ENCODE measurements at places on chromosomes 12 and 14.
A peak's percentile ranks its signal among the peaks of the same experiment; 100 is the strongest.

- peak; percentile 29 for DNase-seq
These were observed 2.6 kb upstream of the P3H3 start for GRCh38 chr12:6825398-6826124.

GRCh38 chr14:55782166-55782565 is 202.2 kb downstream of the KTN1 start:
- no peak for DNase-seq

- DNase-seq = no peak
These were observed 20.4 kb upstream of the LRTM2 start for GRCh38 chr12:1799882-1800400.

- DNase-seq = no peak
These were observed 41.9 kb upstream of the INF2 start for GRCh38 chr14:104647467-104648043.

DNA sequence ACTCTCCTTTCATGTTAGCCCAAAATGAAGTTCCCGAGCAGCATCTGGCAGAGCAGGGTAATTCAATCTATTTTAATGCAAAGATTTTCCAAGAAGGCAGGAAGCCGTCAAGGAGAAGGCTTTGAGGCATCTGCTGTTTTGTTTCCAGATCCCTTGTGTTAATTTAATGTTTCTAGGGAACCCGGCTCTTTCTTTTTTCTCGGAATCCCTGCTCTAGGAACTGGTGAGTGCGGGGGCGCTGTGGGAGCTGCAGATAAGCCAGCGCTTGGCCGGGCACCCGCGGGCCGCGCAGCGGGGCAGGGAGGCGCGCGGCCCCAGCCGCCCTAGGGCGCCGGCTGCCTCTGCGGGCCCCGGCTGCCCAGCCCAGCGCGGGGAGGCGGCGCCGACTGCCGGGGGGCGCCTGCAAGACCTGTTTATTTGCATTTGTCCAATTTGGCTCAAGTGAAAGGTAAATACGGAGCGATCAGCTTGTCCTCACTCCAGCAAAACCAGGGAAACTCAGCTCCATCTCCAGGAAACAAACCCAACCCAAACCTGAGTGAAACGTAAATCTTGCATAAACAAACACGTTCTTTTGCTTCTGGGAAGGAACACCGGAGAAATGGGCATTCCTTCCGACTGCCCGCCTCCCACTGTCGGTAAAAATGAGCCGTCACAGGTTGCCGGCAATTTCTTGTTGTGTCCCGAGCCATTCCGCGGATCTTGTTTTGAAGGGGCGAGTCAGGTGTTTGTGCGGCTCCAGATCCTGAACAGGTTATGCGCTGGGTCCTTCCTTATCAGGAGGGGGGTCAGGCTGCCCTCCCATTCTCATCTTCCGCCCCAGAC is 65.1 kb downstream of the CRADD start:
- no peak for DNase-seq

- no peak for DNase-seq
These were observed 4.4 kb upstream of the ZNF839 start for GRCh38 chr14:102315121-102315520.

DNA sequence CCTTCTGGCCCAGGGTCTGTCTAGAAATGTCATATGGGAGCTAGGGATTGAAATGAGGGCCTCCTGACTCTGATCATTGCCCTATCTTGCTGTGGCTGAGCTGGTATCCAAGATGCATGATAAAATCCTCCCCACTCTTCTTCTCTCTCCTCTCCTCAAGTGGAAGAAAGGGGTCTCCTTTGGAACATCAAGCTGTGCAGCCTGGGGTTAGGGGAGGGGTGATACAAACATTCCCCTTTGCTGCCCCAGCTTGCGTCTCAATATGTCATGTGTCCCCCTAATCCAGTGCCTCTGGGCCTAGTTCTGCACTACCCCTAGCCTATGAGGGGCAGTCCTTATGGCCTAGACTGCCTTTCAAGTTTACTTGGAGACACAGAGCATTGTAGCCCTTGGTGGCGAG is 8.5 kb downstream of the RDH16 start:
- DNase-seq = no peak

DNA sequence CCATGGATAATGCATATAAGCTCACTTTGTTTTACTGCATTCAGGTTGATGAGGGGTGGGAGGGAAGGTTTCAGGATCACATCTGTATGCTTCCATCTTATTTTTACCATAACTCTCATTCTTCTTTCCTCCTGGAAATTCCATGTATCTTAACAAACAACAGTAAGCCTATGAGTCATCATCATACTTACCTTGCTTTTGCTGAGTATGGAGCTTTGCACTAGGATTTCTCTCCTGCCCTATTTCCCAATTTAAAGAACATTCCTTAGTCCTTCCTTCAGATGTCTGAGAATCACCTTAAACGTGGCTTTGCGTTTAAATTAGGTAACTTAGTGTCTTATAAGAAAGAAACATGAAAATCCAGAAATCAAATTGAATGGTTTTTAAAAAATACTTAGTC is 1.6 kb upstream of the CLEC14A start:
- DNase-seq = no peak

DNA sequence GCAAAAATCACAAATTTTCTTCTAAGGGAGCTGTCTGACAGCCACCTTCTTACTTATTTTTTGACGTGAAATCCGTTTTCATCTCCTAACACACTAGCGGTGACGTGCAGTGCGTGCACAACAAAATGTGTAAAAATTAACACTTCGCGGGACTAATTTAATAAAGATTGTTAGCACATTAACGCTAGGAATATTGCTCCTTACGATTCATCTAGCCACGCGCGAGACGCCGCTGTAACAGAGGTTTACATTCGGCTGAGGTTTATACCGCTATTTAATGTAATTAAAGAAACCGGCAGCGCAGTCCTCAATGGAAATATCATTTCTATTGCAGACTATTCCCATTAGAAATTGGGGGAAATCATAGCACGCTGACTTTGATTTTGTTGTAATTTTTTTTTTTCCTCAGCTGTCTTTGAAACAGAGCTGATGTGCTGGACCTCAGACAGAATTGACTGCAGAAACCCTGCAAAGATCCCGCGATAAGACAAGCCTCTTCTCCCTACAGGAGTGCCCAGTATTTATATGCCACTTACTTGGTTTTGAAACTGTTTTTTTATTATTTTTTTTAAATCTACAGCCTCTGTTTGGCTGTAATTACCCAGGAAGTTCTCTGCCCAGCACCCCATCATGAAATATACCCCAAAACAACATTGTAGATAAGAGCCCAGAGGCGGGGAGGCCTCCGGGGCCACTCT is 31.2 kb downstream of the BCL11B start:
- DNase-seq = no peak

- DNase-seq = no peak
These were observed 61.1 kb downstream of the WDR20 start for GRCh38 chr14:102200690-102201352.

DNA sequence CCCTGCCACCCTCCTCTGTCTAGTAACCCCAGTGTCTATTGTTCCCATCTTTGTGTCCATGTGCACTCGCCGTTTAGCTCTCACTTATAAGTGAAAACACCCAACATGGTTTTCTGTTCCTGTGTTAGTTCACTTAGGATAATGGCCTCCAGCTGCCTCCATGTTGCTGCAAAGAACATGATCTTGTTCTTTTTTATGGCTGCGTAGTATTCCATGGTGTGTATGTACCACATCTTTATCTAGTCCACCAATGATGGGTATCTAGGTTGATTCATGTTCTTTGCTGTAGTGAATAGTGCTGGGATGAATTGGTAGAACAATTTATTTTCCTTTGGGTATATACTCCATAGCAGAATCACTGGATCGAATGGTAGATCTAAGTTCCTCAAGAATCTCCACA is 51.0 kb upstream of the RFLNA start:
- DNase-seq = no peak

DNA sequence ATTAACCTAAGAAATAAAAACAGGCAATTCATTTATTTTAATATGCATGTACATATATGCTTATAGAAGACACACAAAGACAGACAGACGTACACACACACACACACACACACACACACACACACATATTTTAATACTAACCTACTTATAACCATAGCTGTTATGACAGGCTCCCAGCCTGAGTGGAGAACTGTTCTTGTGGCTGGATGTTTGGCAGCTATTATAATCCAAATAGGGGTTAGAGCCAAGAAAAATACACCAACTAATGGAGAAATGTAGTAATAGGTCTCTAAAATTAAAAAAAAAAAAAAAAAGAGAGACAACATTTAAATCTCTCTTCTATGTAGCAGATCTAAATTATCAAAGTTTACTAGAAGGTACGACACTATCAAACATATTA is 91.8 kb downstream of the SLC41A2 start:
- DNase-seq = no peak

DNA sequence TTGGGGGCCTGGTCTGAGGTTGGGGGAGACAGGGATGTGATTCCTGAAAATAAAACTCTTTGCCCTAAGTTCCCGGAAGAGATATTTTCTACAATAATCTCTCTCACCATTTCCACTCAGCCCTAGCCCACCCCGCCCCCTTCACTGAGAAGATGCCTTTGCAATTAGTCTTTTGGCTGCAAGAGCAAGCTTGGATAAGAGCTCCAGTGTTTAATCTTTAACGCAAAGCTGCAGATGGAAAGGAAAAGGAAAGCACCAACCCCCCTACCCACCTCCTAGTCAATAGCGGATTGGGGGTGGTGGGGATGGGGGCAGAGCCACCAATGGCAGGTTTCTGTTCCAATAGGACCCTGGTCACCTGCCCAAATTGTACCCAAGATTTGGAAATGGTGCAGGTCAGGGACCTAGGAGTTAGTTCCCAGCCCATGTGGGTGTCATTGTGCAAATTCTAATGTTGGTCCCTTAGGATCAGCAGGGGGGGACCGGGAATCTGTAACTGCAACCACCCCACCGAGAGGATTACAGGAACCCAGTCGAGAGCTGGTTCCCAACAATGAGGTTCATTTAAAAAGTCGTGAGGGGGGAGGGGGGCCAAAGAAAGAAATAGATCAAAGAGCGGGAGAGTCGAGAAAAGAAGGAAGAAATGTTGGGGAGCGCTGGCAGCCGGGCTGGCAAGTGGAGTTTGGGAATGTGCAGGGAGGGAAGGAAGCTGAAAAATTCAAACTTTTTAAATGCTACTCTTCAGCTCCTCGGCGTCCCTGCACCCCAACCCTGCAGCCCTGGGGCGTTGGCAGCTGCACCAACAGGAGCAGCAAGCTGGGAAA is 1.6 kb downstream of the ZFP36L1 start:
- DNase-seq = no peak

GRCh38 chr12:11805680-11806079 is 156.2 kb downstream of the ETV6 start:
- no peak for DNase-seq

GRCh38 chr12:12902036-12902435 is 10.7 kb downstream of the GPRC5A start:
- DNase-seq = no peak

DNA sequence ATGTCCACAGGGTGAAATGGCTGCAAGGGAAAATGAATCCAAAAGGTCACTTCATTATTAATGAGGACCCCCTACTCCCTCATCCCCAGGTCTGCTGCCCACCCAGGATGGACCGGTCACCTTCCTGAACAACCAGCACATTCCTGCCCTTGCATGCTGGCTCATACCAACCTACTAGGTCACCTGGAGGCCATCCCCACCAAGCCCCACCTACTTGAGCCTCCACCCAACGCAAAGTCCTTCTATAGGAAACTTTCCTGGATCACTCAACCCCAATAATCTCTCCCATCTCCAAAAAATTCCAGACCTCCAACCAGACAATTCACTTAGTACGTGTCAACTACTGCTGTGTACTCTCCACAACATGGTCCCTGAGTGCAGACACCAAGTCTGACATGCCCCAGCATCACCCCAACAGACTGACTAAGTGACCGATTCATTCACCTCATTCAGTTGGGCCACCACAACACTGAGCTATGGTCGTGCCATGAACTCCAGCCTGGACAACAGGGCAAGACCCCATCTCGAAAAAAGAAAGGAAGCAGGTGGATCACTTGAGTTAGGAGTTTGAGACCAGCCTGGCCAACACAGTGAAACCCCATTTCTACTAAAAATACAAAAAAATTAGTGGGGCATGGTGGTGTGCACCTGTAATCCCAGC is 18.1 kb downstream of the CLMN start:
- DNase-seq = no peak

DNA sequence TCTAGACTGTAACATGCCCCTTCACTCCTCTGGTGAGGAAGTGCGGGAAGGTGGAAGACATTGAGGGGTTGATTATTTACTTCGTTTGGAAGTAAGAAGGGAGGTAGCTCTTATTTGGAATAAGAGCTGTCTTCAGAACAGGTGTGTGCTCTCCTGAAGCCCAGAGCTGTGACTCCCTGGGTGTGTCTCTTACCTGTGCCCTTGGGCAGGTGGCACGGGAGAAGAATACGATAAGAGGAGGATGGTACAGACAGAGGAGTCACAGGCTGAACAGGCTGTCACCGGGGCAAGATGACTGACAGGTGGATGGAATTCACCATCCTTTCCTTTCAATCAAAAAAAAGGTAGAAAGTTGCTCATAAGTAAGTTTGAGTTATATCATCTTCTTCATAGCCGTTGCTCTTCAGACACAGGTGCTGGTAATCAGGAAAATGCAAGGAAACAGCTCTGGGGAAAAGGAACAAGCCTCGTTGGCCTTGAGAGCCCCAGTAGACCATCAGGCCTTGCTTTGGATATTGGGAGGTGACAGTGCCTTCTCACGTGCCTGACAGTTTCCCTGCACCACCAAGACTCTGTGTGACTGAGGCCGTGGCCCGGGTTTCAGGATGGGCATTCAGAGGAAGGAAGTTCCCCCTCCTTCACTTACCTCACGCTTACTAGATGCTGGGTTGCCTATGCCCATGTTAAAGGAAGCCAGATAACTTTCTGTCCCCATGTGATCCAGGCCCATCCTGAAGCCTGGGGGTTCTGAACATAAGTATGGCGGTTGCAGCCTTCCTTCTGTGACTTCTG is 120.4 kb downstream of the ETV6 start:
- no peak for DNase-seq

DNA sequence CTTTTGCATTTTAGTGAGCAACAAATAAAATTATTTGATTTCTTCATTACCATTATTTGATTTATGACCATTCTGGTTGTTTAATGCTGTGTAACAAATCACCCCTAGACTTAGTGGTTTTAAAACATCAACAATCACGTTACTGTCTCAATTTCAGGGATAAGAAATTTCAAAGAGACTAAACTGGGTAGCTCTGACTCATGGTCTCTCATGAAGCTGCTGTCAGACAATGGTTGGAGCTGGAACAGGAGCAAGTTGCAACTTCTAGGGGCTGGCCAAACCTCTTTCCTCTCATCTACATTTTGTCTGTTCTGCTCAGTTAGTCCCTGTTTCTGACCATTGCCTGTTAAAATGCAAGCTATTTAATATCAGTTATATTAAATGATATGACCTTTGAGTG is 517.0 kb downstream of the KCNH5 start:
- DNase-seq = no peak

- no peak for DNase-seq
These were observed 6.3 kb upstream of the ART4 start for GRCh38 chr12:14849661-14850060.

- no peak for DNase-seq
These were observed 31.4 kb downstream of the SSPN start for GRCh38 chr12:26226629-26227360.

- no peak for DNase-seq
These were observed 123.0 kb downstream of the ARID2 start for GRCh38 chr12:45852508-45852907.

GRCh38 chr12:100329800-100330199 is 27.1 kb upstream of the SLC17A8 start:
- no peak for DNase-seq

GRCh38 chr12:71900091-71900490 is 38.6 kb upstream of the TPH2 start:
- DNase-seq = no peak

Measured in activated CD8-positive, alpha-beta memory T cell treated with anti-CD3 and anti-CD28 coated beads for 4 hours (primary cell).